Dermis microvascular lymphatic vessel endothelial cell (primary cell): ENCODE measurements at places on chromosomes 7 and 10.

DNA sequence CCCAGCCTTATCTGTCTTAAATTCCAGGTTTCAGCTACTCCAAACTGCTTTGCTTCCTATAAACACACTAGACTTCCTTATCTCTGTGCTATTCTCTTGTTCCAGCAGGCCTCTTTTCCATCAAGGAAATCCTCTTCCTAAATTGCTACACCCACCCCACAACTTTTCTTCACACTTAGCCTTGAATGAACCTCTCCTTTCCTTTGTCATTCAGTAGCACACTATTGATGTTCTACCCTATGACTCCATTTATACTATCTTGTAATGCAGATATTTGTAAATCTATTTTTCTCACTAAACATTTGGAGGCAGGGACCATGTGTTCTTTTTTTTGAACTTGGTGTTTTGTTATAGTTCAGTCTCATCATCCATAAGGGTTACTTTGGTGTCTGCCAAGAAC is 3.7 kb downstream of the SLC16A9 start:
- DNase-seq = no peak

DNA sequence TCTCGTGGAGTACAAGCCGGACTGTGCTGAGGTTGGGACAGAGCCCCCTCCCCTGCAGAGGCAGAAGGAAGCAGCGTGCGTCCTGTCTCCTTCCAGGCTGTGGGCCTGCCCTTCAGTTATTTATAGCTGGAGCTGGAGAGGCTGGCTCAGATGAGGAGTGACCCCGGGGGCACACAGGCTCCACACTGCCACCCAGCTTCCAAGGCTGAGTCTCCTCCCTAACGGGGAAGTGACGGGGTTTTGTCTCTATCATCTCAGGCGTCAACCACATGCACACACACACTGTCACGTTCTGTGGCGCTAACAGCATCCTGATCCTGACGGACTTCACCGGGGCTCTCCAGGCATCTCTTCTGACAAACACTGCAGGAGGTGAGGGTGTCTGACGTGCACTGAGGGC is 25.4 kb downstream of the AMZ1 start:
- peak; percentile 43 for DNase-seq

GRCh38 chr10:62348029-62348428 is 26.1 kb upstream of the ZNF365 start:
- DNase-seq = no peak

GRCh38 chr10:58952747-58953466 is 223.5 kb upstream of the PHYHIPL start:
- peak; percentile 9 for DNase-seq

DNA sequence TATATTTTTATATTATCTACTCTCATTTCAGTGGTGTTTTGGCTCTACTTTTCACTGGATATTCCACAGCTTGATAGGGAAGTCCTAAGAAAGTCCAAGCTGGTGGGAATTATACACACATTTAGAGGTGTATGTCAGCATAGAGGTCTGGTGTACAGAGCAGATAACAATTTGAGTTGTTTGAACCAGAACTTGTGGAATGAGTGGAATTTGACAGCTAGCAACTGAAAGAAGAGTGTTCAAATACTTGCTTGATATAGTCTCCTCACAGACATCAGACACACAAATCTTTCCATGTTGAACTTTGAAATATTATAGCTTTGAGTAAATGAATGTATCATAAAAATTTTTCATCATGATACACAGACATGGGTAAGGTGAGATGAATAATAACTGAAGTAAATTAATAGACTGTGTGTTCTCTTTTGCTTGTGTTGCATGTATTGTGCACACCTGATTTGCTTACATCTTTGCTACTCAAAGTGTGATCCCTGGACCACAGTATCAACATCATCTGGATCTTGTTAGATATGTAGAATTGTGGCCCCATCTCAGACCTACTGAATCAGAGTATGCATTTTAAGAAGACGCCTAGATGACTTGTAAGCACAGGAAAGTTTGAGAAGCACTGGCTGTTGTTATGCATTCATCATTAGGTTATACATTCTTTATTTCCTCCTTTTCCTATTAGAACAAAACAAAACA is 91.5 kb downstream of the ABCA13 start:
- no peak for DNase-seq

GRCh38 chr7:1151156-1151555 is 8.8 kb downstream of the ZFAND2A start:
- DNase-seq = no peak

DNA sequence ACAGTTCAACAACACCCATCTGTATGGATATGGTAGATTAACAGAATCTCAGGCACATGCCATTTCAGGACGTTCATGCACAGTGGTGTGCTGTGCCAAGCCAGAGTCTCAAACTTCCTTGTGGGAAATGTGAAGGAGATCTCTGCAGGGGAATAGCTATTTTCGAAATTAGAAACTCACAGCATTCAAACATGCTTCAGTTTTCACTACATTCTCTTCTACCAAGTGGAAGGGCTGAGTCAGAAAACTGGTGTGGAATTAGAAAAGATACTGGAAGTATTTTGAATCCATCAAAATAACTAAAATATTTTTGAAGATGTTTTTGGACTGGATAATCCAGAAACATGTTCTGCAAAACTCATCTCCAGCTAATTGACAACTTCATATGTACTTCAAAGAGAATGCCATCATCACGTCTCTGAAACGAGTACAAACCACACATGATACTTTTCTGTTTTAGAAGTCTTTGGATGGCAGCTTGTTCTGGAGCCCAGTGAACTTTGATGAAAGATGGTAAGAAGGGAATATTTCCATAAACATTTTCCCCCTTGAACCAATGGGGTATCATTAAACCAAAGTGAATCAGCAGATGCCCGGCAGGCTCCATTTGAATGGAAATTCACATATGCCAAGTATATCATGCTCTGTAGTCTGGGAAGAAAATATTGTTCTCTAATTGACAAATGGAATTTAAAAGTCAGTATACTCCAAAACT is 616.3 kb upstream of the IGFBP3 start:
- DNase-seq = no peak

GRCh38 chr7:50866343-50867033 is 83.8 kb upstream of the GRB10 start:
- no peak for DNase-seq

GRCh38 chr7:149625947-149626392 is 128.4 kb upstream of the ZNF746 start:
- DNase-seq = no peak

- DNase-seq = no peak
These were observed 127.9 kb downstream of the FAM53B start for GRCh38 chr10:124616040-124616835.

- DNase-seq = peak; percentile 53
These were observed 48.0 kb upstream of the AQP1 start for GRCh38 chr7:30863706-30864035.

DNA sequence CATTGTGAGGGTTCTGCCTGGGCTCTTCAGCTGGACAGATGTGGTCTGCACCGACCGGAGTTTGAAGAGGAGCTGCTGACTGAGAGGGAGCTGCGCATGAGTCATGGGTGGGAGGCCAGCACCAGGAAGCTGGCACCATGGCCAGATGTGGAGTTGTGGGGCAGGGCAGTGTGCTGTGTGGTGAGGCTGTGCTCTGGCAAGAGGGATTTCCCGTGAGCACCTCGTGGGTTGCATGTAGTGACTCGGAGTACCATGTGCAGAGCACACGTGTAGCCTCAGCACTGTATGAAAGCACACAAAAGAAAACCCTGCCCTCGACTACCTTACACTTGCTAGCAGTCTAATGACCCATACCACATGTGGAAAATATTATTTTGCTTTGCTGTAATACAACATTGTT is 103.4 kb downstream of the WNT2 start:
- DNase-seq = no peak

- DNase-seq = no peak
These were observed 44.7 kb upstream of the PITRM1 start for GRCh38 chr10:3217301-3217700.

- DNase-seq = no peak
These were observed 74.8 kb downstream of the PROSER2 start for GRCh38 chr10:11898033-11898371.

DNA sequence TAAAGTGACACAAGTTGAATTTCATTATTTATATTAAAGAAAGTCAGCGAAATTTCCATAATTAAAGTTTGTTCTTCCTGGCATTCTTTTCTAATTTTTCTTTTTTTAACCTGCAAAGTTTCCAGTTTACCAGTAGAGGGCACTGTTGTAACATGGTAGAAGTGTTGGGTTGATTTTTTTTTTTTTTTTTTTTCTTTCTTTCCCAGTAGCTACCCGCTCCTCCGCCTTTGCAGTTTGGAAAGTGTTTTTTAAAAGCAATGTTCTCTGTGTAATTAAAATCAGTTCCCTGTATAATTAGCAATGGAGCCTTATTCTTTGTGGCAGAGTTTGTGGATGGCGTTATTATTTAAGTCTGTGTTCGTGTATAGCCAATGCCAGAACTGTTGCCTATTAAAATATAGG is 53.7 kb downstream of the TAF3 start:
- peak; percentile 5 for DNase-seq

DNA sequence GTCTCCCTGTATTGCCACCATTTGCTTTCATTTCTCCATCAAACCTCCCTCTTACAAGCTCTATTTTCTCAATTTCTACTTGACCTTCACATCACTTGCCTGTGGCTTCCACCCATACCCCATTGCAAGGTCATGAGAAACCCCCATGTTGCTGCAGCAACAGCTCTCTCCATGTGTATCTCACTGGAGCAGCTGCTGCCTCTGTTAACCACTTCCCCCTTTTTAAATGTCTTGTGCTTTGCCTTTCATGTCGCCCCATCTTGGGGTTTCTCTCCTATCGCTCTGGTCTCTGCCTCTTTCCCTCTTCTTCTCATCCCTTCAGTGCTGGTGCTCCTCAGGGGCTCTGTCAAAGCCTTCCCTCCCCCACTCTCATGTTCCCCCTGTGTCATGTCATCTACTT is 148.8 kb downstream of the CHN2 start:
- DNase-seq = no peak
